Daoy (cell line): ENCODE measurements at places on chromosomes 13 and 19.

DNA sequence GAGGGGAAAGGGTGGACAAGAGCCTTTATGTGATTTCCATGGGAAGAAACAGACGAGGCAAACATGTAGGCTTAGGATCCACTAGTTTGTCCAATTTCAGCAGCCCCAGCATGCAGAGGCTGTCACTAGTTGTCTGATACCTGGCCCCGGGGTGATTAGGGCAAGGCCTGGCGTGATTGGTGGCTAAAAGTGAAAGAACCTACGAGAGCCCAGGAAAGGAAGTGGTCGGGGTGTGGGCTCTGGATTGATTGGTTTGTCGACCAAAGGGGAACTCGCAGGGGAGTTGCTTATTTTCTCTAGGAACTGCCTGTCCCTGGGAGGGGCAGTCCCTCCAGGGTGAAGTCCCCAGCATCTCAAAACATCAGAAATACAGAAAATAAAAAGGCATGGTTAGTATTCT, 64.2 kb upstream of the UQCRFS1 start:
- peak; percentile 81 for DNase-seq

- DNase-seq, result peak; percentile 33
Observed at GRCh38 chr19:6412447-6413091, 12.0 kb downstream of the KHSRP start.

- DNase-seq, result no peak
Observed at GRCh38 chr19:10043286-10043927, 30.1 kb downstream of the RDH8 start.

GRCh38 chr19:48750351-48750750, 2.1 kb downstream of the FUT1 start:
- DNase-seq, result no peak

DNA sequence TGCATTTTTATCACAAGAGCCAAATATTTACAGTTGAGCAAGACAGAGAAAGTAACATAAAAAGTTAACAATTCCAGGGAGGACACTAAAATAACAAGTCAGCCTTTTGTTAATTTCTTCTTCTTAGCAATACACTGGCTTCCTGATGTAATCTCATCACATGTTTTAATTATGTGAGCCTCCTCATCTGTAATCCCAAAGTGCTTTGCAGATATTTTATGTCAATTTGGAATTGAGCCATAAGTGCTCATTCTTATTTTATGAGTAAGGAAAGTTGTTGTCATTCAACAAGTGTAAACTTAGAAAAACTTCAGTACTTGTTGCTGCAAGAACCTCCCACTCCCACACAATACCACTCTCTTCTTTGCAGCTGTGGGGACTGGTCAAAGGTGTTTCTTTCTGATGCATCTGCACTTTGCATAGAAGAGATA, 223.6 kb downstream of the GPC6 start:
- no peak for DNase-seq

DNA sequence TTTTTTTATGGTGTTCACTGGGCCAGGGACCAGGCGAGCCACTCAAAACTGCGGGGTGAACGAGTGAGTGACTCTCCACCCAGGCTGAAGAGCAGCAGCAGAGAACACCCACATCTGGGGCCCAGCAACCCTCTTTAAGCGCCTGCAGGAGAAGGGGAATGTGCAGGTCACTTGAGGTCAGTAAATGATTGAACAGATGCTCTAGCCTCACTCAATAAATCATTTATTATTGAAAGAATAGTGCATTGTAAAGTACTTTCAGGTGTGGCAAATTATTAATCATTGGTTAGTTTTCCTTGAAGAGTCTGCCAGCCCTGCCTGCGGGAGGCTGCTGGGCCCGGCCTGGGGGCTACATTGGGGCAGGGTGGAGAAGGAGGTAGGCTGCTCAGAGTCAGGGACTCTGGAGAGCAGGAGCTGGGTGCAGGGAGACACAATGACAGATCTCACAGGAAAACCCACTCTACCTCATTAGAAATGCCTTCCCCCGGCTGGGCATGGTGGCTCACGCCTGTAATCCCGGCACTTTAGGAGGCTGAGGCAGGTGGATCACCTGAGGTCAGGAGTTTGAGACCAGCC, 42.5 kb downstream of the ABCC4 start:
- DNase-seq, result no peak

DNA sequence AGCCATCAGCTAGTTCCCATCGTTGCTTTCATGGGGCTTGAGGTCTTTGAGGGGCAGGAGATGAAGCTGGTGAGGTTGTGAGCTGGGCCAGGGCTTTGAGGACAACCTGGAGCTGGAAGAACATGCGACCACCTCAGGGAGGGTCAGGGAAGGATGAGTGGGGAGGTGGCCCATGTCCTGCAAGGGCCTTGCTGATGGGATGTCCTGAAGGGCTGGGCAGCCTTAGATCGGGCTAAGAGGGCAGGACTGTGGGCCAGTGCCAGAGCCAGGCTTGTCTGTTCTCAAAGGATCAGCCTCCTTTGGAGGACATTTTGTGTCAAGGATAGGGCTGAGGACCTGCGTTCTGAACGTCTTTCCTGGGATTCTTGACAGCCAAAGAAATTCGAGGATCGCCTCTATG, 10.5 kb downstream of the CYTH2 start:
- DNase-seq, result no peak

DNA sequence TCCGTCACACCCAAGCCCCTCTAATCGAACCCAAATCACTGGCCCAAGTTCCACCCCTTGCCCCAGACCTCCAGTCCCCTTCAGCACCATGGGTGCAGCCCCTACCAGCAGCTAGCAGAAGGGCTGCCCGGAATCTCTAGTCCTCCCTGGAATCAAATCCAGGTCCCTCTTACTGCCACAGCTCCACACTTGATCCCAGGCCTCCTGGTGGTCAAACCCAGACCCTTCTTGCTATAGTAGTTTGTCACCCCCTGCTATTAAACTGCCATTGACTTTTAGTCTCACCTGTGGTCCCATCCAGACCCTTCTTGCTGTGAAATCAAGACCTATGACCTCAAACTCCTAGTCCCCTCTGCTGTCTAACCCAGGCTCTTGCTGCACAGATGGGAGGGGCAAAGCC, 8.7 kb downstream of the HIPK4 start:
- no peak for DNase-seq

- DNase-seq, result peak; percentile 69
Observed at GRCh38 chr13:31765138-31765785, 25.9 kb downstream of the RXFP2 start.

DNA sequence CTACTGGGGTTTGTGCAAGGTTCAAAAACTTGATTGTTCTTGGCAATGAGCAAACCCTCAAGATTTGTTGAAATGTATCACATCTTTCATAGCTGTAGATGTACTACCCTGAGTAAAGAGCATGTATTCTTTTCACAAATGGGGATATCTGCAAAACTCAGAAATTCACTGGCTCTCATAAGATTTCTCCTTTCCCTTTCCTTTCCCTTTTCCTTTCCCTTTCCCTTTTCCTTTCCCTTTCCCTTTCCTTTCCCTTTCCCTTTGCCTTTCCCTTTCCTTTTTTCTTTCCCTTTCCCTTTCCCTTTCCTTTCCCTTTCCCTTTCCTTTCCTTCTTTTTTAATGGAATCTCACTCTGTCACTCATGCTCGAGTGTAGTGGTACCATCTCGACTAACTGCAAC, 69.1 kb downstream of the FNDC3A start:
- no peak for DNase-seq

GRCh38 chr13:27919659-27919933, 204 bp upstream of the PDX1 start:
- DNase-seq, result no peak

DNA sequence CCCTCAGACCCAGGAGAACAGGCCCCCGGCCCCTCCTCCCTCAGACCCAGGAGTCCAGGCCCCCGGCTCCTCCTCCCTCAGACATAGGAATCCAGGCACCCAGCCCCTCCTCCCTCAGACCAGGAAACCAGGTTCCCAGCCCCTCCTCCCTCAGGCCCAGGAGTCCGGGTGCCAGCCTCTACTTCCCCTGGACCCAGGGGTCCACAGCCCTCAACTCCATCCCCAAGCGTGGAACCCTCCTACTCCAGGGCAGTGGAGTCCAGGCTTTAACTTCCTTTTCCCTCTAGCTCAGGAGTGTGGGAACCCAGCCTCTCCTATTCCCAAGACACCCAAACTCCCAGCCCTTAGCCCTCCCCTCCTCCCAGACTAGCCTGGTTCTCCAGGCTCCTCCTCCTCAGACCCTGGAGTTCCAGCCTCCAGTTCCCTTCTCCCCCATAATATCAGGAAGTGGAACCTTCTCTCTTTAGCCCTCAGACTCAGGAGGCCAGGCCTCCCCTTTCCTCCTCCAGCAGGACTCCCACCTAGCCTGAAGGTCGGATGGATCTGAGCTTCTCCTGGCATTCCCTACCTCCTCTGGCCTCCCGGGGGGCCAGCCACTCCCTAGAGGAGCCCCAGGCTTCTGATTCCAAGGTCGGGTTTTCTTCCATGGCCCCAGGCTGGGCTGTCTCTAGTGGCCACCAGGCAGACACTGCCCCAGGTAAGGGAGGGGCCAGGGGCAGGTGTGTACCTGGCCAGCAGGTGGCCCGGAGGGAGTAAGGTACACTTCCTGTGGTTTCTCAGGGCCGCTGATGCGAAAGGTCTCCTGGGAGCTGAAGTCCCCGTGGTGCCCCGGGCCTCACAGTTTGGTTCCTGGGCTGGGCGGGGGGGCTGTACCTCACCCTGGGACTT, at the start of gene TMC4:
TSS of gene TMC4 (minus strand) at position 690 of the 888 bp plus-strand sequence. CDS start at position 647, 43 bp downstream.
- no peak for DNase-seq

- peak; percentile 23 for DNase-seq
Observed at GRCh38 chr13:76852986-76853385, 33.2 kb downstream of the KCTD12 start.

GRCh38 chr19:18972301-18972811, 31.3 kb upstream of the HOMER3 start:
- DNase-seq, result peak; percentile 54

DNA sequence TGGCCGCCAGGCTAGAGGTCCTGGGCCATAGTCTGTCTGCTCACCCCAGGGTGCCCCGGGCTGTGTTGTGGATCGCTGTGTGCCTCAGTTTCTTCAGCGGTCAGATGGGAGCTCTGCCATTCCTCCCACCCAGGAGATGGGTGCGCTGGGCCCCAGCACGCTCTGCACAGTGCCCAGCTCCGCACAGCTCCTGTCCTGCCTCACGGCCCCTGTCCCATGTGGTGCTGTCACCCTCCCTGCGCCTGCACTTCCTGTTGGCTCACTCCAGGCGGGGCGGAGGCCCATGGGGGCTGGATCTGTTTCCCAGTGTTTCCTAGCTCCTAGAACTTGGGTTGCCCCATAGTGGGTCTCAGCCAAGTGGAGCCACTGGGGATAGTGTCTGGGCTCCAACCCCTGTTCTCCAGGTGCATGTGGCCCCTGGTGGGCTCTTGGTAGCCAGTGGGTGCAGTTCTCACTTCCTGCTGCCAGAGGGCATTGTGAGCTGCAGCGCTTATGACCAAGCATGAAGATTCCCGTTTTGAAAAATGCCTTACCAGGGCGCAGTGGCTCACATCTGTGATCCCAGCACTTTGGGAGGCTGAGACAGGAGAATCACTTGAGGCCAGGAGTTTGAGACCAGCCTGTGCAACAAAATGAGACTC, 69.8 kb downstream of the KDM4B start:
- DNase-seq, result peak; percentile 43

GRCh38 chr19:55526216-55527196, 10.4 kb downstream of the SBK2 start:
- peak; percentile 74 for DNase-seq

DNA sequence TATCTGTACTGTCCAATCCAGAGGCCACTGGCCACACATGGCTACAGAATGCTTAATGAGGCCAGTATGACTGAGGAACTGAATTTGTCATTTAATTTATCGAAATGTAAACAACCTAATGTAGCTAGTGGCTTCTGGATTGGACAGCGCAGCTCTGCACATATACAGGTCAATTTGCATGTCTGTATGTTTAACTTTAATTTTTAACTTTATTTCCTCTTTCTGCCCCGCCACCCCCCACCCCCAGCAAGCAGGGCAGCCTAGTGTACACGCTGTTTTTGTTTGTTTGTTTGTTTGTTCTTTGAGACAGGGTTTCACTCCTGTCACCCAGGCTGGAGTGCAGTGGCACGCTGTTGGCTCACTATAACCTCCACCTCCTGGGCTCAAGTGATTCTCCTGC, 15.5 kb downstream of the ZSWIM9 start:
- DNase-seq, result no peak

GRCh38 chr19:29303069-29303718, 90.2 kb upstream of the UQCRFS1 start:
- peak; percentile 37 for DNase-seq

- peak; percentile 33 for DNase-seq
Observed at GRCh38 chr13:101289764-101290163, 126.5 kb downstream of the NALCN start.

GRCh38 chr13:93687261-93687660, 460.7 kb downstream of the GPC6 start:
- no peak for DNase-seq

- DNase-seq, result peak; percentile 5
Observed at GRCh38 chr13:73835138-73835721, 299.0 kb downstream of the KLF12 start.

- DNase-seq, result peak; percentile 41
Observed at GRCh38 chr19:56692206-56692895, 20.8 kb upstream of the ZNF835 start.

- DNase-seq, result peak; percentile 94
Observed at GRCh38 chr19:1269478-1270212, 513 bp downstream of the CIRBP start.

DNA sequence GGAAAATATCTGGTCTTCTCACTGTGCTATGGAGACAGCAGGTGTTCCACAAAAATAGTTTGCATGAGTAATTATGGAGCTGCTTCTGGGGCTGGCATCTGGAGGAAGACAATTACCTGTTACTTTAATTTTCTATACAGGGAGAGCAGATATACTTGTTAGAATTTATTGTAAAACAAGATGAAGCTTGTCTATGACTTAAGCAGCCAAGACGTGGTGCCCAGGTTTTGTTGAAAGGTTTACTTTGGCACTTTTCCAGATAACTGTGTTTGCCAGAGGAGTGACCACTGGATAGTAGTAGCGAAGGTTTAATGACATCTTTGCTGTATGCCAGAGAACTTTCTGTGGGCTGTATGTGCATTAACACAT, 134.5 kb upstream of the KL start:
- no peak for DNase-seq

- no peak for DNase-seq
Observed at GRCh38 chr13:109333893-109334651, 452.3 kb downstream of the IRS2 start.

DNA sequence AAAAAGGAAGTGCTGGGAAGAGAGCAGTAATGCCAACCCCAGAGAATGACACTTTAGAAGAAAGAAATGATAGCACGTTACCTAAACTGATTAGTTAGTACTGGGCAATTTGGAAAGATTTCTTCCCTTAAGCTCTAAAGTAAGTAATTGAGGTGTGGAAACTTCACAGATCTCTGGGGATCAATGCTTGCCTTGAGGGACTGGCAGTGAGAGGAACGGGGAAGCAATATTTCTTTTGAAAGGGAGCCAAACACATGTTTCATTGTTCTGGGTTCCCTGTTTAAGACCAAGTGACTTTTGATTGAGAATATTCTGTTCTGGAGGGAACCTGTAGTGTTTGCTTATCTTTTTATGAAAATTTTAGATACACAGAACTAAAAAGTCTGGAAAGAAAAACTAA, 190.5 kb downstream of the NDFIP2 start:
- DNase-seq, result no peak

GRCh38 chr13:74026753-74027152, 107.5 kb downstream of the KLF12 start:
- DNase-seq, result peak; percentile 13
